ENCODE measurements at places on chromosomes 13 and 19. TPM values are rescaled to one million over a fixed set of nuclear protein-coding genes. Genes with fewer than 3 reads are reported as not detected.

DNA sequence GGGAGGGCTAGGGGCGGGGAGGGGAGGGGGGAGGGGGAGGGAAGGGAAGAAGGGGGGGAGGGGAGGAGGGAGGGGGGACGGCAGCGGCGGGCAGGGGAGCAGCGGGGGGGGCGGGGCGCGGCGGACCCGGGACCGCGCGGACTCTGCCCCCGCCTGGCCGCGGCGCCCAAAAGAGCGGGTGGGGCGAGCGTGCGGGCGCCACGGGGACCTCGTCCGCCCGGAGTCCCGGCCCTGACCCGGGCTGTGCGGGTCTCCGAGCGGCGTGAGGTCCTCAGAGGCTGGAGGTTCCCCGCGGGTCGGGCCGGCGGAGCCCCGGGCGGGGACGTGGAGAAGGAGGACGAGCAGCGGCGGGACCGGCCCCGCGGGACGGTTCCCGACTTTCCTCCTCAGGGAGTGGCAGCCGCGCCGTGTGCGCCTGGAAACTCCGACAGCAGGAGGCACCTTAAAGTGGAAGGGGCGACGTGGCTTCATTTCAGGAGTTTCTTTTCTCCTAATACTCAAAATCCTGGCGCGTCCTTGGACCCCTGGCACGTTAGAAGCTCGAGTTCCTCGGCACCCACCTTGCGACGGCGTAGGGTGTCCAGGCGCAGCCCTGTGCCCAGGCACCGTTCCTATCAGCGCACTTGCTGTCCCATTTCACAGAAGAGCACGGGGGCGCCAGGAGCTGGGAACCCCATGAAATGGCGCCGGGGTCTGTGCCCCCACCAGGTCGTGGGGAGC lies 518 bp upstream of the PLPP2 start:
- peak; percentile 88 for DNase-seq

DNA sequence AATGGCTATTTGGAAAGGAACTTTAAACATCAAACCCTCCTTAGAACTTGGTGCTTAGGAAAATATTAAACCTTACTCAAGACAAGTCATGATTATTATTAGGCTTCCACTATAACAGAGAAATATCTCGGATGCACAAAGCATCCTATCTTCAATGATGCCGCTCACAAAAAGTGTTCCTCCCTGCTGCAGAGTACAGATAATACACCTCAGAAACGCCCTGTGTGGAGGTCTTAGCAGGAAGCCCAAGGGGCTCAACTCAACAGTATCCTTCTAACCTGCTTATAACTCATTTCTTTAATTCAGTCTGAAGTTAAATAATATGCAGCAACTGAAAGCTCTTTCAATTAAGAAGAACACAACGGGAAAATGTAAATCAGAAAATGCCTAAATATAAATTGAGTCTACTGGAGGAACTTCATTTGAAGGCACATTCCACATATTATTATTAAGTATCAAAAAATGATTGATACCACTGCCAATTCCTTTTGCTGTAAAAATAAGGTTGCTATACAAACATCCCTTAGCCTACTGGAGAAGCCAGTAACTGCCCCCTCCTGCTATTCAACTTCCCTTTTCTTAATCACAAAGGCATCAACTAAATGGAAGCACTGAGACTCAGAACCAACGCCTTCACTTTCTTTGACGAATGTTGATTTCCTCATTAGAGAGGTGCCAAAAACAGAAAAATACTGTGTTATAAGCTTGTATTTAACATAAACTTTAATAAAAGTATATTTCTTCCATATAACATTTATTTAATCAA lies 12.0 kb downstream of the ELF1 start:
- DNase-seq = no peak

GRCh38 chr13:43243711-43244110 lies 220.3 kb downstream of the DNAJC15 start:
- DNase-seq = no peak

- DNase-seq = no peak
Observed at GRCh38 chr13:101785858-101786257, 333.4 kb downstream of the ITGBL1 start.

DNA sequence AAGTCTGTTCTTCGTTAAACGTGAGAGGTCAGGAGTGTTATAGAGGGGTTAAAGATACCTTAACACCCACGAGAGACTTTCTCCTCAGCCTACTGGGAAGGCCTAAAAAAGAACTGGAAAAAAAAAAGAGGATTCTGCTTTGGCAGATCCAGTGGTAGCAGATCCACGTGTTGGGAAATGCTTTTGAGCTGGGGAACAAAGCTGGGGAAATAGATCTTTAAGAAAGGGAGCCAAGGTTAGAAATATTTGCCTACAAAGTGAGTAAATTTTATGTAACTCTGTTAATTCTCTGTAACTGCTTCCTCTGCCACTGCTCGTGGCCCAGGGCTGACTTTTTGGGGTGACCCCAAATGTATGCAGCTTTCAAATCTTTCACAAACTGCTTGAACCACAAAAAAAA lies 11.7 kb downstream of the RFX2 start:
- DNase-seq = no peak

- peak; percentile 27 for DNase-seq
Observed at GRCh38 chr19:49552749-49553148, 24.9 kb downstream of the RCN3 start.

DNA sequence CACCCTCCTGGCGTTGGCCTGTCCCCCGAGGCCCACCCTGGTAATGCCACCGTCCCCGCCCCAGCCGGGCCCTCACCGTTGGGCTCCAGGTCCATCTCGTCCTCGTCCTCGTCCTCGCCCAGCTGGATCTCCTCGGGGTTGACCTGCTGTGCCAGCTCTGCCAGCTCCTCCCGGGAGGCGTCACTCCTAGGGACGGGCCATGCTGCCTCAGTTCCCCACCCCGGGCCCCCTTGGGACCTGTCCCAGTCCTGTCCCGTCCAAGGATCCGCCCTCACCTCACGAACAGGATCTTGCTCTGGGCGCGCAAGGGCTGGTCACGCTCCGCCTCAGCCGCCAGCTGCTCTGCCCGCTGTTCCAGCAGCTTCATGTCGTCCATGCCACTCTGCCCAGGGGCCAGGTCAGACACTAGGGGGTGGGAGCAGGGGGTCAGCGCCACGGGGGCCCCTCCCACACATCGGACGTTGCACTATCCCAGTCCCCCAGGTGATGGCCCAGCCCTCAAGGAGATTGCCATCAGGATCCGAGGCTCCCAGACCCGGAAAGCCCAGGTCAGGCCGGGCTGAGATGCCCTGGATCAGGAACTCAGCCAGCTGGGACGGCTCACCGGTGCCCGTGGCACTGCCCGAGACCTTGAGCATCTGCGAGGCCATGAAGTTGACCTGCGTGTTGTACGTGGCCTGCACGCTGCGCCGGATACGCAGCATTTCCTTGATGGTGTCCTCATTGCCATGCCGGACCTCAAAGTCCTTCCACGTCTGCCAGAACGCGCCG lies 9.5 kb downstream of the XAB2 start:
- DNase-seq = no peak

CEACAM16 gene
- under 0.01 TPM for total RNA-seq

GRCh38 chr13:83153848-83154247 lies 728.4 kb downstream of the SLITRK1 start:
- no peak for DNase-seq

DNA sequence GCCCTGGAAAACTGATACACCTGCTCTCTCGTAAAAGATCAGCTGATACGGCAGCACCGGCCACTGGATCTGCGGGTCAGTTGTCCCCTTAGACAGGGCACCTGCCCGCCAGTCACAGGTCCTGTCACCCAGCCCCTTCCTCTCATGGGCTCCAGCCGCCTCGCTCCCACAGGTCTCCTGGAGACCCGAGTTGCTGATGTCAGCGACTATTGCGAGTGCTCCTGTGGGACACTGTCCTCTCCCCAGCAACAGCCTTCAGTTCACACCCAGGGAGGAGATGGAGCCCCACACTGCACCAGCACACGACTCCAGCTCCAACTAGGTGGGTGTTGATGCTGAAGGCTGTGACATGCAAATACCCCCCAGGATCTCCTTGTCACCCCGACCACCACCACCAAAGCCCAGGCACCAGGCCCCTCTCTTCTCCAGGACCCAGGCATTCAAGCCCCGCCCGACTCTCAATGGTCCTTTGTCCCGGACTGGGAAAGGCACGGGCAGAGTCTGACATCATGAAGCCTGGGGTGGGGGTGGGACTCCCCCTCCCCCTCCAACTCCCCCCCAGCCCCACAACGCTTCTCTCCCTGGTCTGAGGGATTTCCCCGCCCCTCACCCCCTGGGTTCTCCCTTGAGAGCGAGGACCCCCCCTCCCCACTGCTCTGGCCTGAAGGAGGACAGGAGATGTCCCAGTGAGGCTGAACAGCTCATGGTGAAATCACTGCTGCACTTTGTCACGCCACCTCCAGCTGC lies 1.4 kb upstream of the MAG start:
- peak; percentile 80 for DNase-seq

TTC9B gene
- not detected for total RNA-seq

DNA sequence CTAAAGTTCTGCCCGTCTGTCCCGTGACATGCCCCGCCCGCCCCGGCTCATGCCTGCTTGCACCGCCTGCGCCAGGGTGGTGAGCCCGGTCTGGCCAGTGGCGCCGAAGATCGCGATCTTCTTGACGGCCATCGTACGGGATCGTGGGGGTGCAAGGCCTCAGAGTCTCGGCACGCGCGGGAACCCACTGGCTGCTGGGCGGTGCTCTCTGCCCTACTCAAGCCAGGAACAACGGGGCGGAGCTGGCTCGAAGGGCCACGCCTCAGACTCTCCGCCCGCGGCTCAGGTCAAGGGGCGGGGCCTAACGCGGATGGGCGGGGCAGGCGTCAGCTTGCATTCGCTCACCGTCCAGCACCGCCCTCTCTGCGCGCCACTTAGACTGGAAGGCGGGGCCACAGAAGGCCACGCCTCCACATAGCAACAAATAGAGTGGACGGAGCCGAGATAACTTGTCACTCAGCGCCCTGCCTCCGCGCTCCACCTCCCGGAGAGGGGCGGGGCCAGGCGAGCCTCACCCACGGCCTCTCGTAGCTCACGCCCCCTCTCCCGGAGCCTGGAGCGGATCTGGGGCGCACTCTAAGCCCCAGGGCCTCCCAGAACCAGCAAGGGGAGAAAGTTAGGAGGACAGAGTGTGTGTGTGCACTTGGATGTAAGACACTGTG lies at the start of gene BLVRB:
Gene BLVRB, minus strand, starts transcription at position 189 of the 662 bp plus-strand sequence. Its CDS starts 57 bp downstream, at position 132.
- peak; percentile 100 for DNase-seq

SHC2 gene
- total RNA-seq = 1.5 TPM

DNA sequence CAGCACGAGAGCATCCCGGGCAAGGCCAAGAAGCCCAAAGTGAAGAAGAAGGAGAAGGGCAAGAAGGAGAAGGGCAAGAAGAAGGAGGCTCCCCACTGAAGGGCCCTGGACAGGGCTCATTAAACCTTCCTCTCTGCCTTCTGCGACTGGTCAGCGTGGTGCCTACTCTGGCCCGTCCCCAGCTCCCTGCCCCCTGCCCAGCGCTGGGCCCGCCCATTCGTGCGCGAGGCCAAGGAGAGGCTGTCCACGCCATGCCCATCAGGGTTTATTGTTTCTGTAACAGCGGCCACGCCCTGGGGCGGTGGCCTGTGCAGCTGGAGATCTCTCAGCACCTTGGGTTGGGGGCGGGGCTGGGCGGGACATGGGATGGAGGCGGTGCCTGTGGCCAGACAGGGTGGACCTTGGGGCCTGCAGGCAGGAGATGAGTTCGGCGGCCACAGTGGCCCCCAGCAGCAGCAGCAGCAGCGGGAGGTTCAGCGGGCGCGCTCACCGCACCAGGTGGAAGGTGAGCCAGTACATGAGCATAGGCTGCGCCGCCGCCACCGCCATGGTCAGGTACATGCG lies 897 bp downstream of the C19orf33 start:
- no peak for DNase-seq

GRCh38 chr19:42064432-42064831 lies 5.6 kb downstream of the GRIK5 start:
- DNase-seq = peak; percentile 13

DNA sequence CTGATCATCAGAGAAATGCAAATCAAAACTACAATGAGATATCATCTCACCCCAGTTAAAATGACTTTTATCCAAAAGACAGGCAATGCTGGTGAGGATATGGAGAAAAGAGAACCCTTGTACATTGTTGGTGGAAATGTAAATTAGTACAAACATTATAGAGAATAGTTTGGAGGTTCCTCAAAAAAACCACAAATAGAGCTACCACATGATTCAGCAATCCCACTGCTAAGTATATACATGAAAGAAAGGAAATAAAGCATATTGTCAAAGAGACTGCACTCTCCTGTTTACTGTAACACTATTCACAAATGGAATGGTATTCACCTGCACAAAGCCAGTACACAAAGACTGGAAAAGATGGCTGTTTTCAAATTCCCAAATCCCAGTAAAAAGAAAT lies 1233.7 kb downstream of the PCDH17 start:
- DNase-seq = no peak

GAPDHS gene
- not detected for total RNA-seq

DNA sequence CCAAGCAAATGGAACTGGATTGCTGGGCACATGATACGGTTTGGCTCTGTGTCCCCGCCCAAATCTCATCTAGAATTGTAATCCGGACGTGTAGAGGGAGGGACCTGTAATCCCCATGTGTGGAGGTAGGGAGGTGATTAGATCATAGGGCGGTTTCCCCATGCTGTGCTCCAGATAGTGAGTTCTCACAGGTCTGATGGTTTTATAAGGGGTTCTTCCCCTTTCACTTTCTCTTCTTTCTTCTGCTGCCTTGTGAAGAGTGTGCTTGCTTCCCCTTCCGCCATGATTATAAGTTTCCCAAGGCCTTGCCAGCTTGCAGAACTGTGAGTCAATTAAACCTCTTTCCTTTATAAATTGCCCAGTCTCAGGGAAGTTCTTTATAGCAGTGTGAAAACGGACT lies 32.6 kb upstream of the MTIF3 start:
- no peak for DNase-seq

- DNase-seq = peak; percentile 93
Observed at GRCh38 chr19:18020212-18021085, 12.5 kb downstream of the ARRDC2 start.

KLK4 gene
- total RNA-seq = 0.29 TPM

TSSK6 gene
- 4.3 TPM for total RNA-seq

DNA sequence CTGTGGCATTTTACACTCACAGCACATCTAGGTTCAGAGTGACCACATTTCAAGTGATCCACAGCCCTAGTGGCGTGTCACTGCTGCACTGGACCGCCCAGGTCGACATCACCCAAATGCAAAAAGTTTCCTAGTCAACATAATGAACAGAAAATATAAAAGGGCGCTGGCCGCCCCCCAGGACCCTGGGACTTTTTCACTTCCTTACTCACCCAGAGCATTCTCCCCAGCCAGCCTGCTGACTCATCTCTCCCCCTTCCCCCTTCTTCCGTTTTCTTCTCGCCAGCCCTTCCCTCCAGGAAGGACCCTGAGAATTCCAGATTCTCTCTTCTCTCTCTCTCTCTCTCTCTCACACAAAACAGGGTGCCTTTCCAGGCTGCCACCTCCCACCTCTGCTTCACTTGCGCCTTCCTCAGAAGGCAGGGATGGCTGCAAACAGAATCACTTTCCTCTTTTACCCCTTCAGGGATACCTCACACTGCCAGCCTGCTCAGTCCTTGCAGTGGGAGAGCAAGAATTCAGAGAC lies 21.0 kb upstream of the GRWD1 start:
- DNase-seq = peak; percentile 95

DNA sequence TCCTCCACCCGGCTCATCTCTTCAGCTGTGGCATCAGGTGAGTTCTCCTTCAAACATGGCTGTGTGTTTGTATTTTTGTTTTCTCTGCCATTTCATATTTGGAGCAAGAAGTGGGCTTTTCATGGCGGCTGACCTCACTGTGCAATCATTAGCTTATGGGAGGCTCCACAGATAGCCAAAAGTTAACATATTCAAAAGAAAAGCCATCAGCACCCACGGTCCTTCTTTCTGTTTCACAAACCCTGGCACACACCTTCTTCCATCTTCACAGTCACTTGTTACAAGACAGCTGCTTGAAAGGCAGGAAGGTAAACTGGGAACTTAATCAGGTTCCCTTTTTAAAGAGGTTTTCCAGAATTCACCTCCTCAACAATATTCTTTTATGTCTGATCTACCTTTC lies 69.3 kb upstream of the ATP12A start:
- DNase-seq = no peak

ZNF792 gene
- 6.2 TPM for total RNA-seq

All from osteoblast (primary cell).